ENCODE measurements at places on chromosomes 11 and 22.

DNA sequence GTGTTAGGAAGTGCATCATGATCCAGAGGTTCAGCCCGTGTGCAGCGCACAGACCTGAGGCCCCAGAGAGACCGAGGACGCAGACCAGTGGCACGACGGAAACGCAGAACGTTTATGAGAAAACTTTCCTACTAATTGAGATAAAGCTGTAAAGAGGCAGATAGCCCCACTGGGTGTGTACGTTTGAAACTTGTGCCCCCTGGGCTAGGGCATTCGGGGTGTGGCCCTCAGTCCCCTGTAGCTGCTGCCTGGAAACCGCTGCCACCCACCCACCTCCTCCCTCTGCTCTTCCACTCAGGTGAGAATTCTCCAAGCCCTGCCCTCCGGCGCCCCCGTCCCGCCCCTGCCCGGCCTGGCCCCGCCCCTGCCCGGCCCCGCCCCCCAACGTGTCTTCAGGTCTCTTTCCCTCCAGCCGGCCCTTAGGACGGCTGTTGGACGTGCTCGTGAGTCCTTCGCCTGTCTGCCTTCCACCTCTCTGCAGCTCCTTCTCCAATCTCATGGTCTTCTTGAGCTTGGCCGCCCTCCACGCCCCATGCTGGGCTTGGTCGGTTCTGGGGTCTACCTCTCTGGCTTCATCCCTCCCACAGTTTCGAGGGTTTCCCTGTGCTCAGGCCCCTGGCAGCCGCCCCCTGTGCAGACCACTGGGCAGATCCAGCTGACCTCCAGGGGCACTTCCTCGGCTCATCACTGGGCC, 12.1 kb downstream of the MAPK8IP2 start:
- DNase-seq: no peak

- DNase-seq: no peak
These were observed 255.7 kb upstream of the NARS2 start for GRCh38 chr11:78830277-78830819.

- no peak for DNase-seq
These were observed 5.8 kb downstream of the MOB2 start for GRCh38 chr11:1480555-1481482.

GRCh38 chr11:2748814-2749554, 49.2 kb upstream of the KCNQ1OT1 start:
- no peak for DNase-seq

DNA sequence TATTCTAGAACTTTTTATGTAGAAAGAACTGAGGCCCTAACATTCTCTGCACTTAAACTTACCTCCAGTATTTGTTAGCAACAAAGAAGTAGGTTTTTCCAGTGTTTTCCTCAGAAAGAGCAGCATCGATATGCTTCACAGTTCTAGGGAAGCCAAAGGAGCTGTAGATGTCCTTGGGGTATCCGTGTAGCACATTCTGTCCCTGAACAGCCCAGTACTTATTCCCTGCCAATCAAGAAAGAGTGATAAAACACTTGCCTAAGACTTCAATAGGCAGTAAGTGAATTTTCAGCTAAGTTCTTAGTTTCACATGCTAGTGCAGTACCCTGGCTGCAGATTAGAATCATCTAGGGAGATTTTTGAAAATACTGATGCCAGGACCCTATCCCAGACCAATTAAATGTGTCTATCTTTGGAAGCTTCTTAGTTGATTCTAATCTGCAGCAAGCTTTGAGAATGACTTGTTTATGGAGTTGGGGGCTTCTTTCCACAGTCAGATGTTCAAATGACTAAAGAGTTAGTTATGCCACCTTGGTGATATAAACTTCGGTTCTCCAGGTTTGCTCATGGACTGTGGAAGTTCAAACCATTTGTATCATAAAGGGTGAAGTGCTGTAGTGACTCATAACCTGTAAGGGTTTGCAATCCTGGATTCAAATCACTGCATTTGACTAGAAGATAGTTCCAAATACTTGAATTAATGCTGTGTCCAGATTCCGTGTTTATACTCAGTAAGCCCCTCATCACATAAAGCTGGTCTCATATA, 6.5 kb downstream of the MMP1 start:
- DNase-seq: no peak

GRCh38 chr11:128707681-128708080, 13.8 kb downstream of the FLI1 start:
- DNase-seq: no peak

DNA sequence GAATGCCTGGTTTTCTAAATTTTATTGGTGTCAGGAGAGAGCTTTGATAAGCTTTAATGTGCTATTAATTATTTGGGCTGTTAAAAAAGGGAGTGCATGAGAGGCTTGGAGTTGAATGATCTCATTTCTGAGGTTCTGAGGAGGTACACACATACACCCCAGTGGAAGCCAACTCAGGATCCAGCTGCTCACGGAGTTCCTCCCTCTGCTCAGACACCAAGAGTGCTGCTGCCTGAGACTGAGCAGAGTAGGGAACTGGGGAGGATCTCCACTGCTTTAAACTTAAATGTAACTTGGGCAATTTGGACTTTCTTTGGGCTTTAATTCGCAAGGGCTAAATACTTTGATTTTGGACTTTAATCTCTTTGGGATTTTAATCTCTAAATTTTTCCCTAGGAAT, 414.4 kb upstream of the CADM1 start:
- no peak for DNase-seq

GRCh38 chr22:31488988-31489617, 539 bp downstream of the EIF4ENIF1 start:
- no peak for DNase-seq

DNA sequence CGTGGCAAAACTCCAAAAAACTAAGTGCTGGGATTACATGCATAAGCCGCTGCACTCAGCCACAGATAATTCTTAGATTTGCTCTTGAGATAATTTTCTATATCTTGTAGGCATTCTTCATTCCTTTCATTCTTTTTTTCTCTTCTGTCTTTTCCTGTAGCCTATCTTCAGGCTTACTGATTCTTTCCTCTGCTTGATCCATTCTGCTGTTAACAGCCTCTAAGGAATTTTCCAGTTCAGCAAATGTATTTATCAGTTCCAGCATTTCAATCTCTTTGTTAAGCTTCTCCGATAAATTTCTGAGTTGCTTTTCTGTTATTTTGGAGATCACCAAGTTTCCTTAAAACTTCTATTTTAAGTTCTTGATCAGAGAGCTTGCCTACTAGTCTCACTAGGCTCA, 46.7 kb downstream of the SMC1B start:
- no peak for DNase-seq

- DNase-seq: no peak
These were observed 43.7 kb upstream of the TOP3B start for GRCh38 chr22:22026157-22026831.

- DNase-seq: no peak
These were observed 2.1 kb upstream of the DGKZ start for GRCh38 chr11:46345131-46345597.

GRCh38 chr22:39253435-39254070, 8.8 kb upstream of the PDGFB start:
- no peak for DNase-seq

- no peak for DNase-seq
These were observed 140.4 kb downstream of the PARVA start for GRCh38 chr11:12517741-12518140.
